Glutamatergic neuron (in vitro differentiated cells): ENCODE measurements at places on chromosomes 3 and 15. TPM values are rescaled to one million over a fixed set of nuclear protein-coding genes. Genes with fewer than 3 reads are reported as not detected.

Gene LRTM1
- not detected for total RNA-seq

Gene NEO1
- total RNA-seq: 157 TPM

Gene MAP6D1
- 10.2 TPM for total RNA-seq

Gene RAP2B
- 24.5 TPM for total RNA-seq

Gene DNAH1
- 8.9 TPM for total RNA-seq

Gene A4GNT
- not detected for total RNA-seq

Gene GAP43
- 684 TPM for total RNA-seq

Gene DNAH12
- total RNA-seq: 0.22 TPM

Gene CCR1
- total RNA-seq: not detected

Gene GOLGA8G
- total RNA-seq: not detected

Gene CHCHD6
- 17.2 TPM for total RNA-seq

Gene ZNF660
- total RNA-seq: 35.4 TPM

Gene ZBBX
- total RNA-seq: 1.4 TPM

Gene NMNAT3
- 0.61 TPM for total RNA-seq

DNA sequence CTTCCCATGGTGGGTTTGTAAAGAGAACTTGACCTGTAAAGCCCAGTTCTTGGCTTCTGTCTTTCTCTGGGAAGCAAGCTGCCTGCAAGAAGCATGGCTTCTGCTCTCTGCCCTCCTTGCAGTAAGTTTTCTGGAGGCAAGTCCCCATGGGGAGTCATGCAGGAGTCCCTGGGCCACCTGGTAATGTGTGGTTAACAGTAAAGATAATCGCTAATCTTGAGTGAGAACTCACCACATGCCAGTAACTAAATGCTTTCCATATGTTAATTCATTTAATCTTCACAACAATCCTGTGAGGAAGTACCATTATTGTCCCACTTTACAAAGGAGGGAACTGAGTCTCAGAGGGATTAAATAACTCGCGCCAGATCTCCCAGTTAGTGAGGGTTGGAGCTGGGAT, 4.2 kb downstream of the CAPN3 start:
- no peaks in the 10 kb centered on the region for H3K36me3 ChIP-seq
- DNase-seq: no peak
- peaks cover 3% of the 10 kb centered on the region for H3K27me3 ChIP-seq

GRCh38 chr15:54638666-54639065, 558.1 kb downstream of the RSL24D1 start:
- H3K4me3 ChIP-seq: no peak overlapping the region
- no peak for DNase-seq

DNA sequence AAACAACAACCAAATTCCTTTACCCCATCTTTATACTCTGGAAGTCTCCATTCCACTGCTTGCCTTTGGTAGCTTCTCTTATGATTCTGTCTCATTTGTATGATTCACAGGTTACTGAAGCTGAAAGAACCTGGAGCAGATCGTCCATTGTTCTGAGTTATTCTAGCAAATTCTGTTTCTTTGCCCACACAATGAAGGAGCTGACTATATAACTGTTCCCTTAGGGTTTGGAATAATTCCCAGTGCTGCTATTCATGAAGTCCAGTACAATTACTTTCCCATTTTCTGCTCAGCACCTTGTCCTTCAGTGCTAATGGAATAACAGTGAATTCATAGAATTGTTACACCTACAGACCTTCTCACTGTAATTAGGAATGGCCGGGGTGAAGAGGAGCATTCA, 167.8 kb downstream of the CHST2 start:
- H3K27me3 ChIP-seq: peaks cover 3% of the 10 kb centered on the region
- H3K4me3 ChIP-seq: no peak overlapping the region
- H3K36me3 ChIP-seq: no peaks in the 10 kb centered on the region
- DNase-seq: no peak
- H3K4me1 ChIP-seq: peaks cover 11% of the 10 kb centered on the region
- no peak overlapping the region for H3K27ac ChIP-seq

DNA sequence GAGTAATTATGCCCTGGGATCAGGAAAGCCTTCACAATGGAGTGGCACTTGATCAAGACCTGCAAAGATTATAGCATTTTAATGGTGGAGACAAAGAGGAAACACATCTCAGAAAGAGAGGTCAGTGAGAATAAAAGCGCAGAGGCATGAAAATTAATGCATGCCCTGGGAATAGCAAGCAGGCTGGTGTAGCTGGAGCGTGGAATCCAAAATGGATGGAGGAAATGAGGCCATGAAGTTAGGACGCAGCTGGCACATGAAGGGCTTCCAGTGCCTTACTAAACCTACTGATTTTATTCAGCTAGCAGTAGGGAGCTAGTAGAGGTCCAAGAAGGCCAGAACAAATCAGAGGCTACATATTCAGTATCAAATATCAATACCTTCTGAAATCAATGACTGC, 38.1 kb downstream of the TMEM212 start:
- no peak overlapping the region for H3K27ac ChIP-seq
- H3K4me3 ChIP-seq: no peak overlapping the region
- H3K36me3 ChIP-seq: no peaks in the 10 kb centered on the region

- no peaks in the 10 kb centered on the region for H3K27me3 ChIP-seq
- H3K27ac ChIP-seq: no peak overlapping the region
- no peak for DNase-seq
- H3K4me1 ChIP-seq: peaks cover 13% of the 10 kb centered on the region
These were observed 71.8 kb upstream of the SCN5A start for GRCh38 chr3:38721207-38721772.

GRCh38 chr3:71444861-71445259, 138.7 kb downstream of the FOXP1 start:
- H3K4me1 ChIP-seq: no peaks in the 10 kb centered on the region
- peaks cover 7% of the 10 kb centered on the region for H3K27me3 ChIP-seq
- no peak overlapping the region for H3K4me3 ChIP-seq
- no peak overlapping the region for H3K27ac ChIP-seq
- no peak for DNase-seq

GRCh38 chr3:12629560-12629959, 34.4 kb downstream of the RAF1 start:
- H3K4me1 ChIP-seq: peaks cover 10% of the 10 kb centered on the region

- no peak for DNase-seq
- H3K27ac ChIP-seq: no peak overlapping the region
- no peak overlapping the region for H3K4me3 ChIP-seq
- H3K27me3 ChIP-seq: no peaks in the 10 kb centered on the region
- peaks cover 9% of the 10 kb centered on the region for H3K4me1 ChIP-seq
These were observed 223.6 kb upstream of the TLE3 start for GRCh38 chr15:70321172-70321819.

- H3K4me1 ChIP-seq: peaks cover 8% of the 10 kb centered on the region
- H3K27ac ChIP-seq: no peak overlapping the region
- peaks cover 2% of the 10 kb centered on the region for H3K36me3 ChIP-seq
- H3K27me3 ChIP-seq: no peaks in the 10 kb centered on the region
- no peak overlapping the region for H3K4me3 ChIP-seq
These were observed 32.4 kb downstream of the PEAK1 start for GRCh38 chr15:77387365-77388105.

GRCh38 chr3:111485086-111485485, 56.9 kb upstream of the CD96 start:
- no peak overlapping the region for H3K27ac ChIP-seq
- no peak overlapping the region for H3K4me3 ChIP-seq
- H3K27me3 ChIP-seq: no peaks in the 10 kb centered on the region
- peaks cover 6% of the 10 kb centered on the region for H3K36me3 ChIP-seq
- H3K4me1 ChIP-seq: peaks cover 11% of the 10 kb centered on the region
- no peak for DNase-seq

GRCh38 chr3:143071776-143072175, 47.8 kb upstream of the CHST2 start:
- H3K36me3 ChIP-seq: no peaks in the 10 kb centered on the region
- no peak for DNase-seq
- H3K27me3 ChIP-seq: no peaks in the 10 kb centered on the region
- H3K4me1 ChIP-seq: peaks cover 38% of the 10 kb centered on the region

DNA sequence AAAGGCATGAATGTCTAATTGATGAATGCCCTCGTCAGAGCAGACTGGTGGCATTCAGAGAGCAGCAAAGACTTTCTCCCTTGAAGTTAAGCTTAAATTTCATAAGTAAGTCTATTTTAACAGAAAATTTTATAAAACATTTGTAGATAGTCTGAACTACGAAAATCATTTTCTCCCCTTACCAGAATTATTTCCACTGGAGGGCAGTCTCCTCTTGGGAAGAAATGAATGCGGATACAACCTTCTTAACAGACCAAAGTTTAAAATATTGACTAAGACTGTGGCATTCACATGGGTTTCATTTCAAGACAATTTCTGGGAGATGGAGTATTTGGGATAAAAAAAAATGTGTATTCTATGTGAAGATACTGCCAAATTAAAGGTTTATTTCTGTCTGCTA, 669.0 kb downstream of the FHIT start:
- no peak overlapping the region for H3K4me3 ChIP-seq
- H3K4me1 ChIP-seq: no peaks in the 10 kb centered on the region
- H3K36me3 ChIP-seq: no peaks in the 10 kb centered on the region
- peaks cover 2% of the 10 kb centered on the region for H3K27me3 ChIP-seq
- DNase-seq: no peak

DNA sequence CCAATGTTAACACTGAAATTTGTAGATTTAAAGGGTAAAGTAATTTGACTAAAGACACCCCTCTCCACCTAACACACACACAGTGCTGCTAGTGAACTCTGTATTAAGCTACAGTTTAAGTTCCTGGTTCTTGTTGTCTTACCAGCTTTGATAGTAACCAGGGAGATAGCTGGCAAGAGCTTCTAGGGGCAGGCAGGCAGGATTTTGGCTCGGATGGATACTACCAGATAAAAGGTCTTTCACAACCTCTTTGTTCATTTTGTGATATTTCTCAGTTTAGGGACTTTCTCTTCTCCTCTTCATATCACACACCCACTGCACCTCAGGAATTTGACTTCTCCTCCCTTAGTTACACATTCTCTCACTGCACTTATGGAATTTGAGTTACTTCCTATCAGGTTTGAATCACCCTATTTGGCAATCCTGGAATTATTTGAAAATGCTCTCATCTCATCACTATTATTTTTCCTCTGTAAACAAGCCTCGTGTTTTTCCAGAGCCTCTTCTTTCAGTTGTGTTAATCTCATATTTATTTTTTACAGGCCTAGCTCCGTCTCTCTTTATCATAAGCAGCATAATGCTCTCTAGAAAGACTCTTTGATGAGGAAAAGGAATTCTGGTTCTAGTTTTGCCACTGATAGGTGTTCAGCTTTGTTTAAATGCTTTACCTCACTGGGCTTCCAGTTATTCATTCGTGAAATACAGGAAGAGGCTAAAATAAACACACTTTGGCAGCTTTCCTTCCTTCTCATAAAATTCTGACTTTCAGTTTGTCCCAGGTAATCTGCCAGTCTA, 23.0 kb upstream of the CLDN1 start:
- H3K27ac ChIP-seq: no peak overlapping the region
- H3K4me3 ChIP-seq: no peak overlapping the region
- no peaks in the 10 kb centered on the region for H3K27me3 ChIP-seq
- DNase-seq: no peak
- H3K4me1 ChIP-seq: no peaks in the 10 kb centered on the region
- H3K36me3 ChIP-seq: no peaks in the 10 kb centered on the region

GRCh38 chr3:188574885-188575284, 420.9 kb downstream of the LPP start:
- peaks cover 18% of the 10 kb centered on the region for H3K4me1 ChIP-seq
- no peak overlapping the region for H3K4me3 ChIP-seq
- peaks cover 5% of the 10 kb centered on the region for H3K27me3 ChIP-seq
- DNase-seq: peak; percentile 33
- H3K27ac ChIP-seq: peak overlapping the region; percentile 29
- no peaks in the 10 kb centered on the region for H3K36me3 ChIP-seq

DNA sequence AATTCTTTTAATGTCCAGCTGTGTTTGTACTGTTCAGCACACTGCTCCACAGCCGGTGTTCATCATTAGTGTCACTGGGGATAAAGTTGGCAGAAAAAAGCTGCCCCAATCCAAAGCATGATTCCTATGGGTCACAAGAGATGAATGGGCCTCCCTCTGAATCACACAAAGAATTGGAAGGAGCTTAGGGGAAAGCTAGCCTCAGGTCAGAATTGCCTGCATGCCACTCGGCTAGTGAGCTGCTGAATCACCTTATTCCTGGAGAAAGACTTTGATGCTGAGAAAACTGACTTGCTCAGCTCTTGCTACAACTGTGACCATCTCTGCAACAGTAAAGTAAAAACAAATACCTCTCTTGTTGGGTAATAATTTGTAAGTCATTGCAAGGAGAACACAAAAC, 3.5 kb downstream of the CCK start:
- peaks cover 6% of the 10 kb centered on the region for H3K36me3 ChIP-seq
- H3K4me3 ChIP-seq: peak overlapping the region; percentile 68
- DNase-seq: no peak
- no peak overlapping the region for H3K27ac ChIP-seq
- H3K4me1 ChIP-seq: peaks cover 3% of the 10 kb centered on the region
- peaks cover 3% of the 10 kb centered on the region for H3K27me3 ChIP-seq

DNA sequence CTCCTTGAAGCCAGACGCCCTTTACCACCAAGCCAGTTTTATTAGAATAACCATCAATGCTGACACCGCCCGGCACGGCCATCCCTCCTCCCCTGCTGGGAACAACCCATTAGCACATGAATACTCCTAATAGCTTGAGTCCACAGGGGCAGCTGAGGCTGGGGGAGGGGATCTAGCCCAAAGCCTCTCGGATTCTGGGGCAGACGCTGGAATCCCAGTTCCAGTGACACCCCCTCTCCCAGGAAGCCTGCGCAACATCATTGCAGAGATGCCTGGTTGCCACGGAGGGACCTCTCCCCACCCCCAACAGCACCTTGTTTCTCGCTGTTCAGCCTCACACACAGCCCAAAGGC, 1.2 kb upstream of the LINGO1 start:
- H3K27ac ChIP-seq: peak overlapping the region; percentile 87
- no peaks in the 10 kb centered on the region for H3K36me3 ChIP-seq
- peak overlapping the region; percentile 65 for H3K4me3 ChIP-seq
- DNase-seq: peak; percentile 60

- H3K27me3 ChIP-seq: no peaks in the 10 kb centered on the region
- H3K4me3 ChIP-seq: no peak overlapping the region
- peaks cover 3% of the 10 kb centered on the region for H3K4me1 ChIP-seq
- no peak for DNase-seq
These were observed 8.6 kb upstream of the TP63 start for GRCh38 chr3:189622629-189623028.

GRCh38 chr15:69576035-69576526, 123.5 kb downstream of the RPLP1 start:
- H3K4me1 ChIP-seq: no peaks in the 10 kb centered on the region
- no peaks in the 10 kb centered on the region for H3K36me3 ChIP-seq
- no peak overlapping the region for H3K27ac ChIP-seq
- H3K4me3 ChIP-seq: no peak overlapping the region
- H3K27me3 ChIP-seq: peaks cover 9% of the 10 kb centered on the region
